ENCODE measurements at places on chromosomes 2 and 18.

GRCh38 chr18:3151399-3152264 lies 68.1 kb downstream of the MYOM1 start:
- peak; percentile 32 for DNase-seq

DNA sequence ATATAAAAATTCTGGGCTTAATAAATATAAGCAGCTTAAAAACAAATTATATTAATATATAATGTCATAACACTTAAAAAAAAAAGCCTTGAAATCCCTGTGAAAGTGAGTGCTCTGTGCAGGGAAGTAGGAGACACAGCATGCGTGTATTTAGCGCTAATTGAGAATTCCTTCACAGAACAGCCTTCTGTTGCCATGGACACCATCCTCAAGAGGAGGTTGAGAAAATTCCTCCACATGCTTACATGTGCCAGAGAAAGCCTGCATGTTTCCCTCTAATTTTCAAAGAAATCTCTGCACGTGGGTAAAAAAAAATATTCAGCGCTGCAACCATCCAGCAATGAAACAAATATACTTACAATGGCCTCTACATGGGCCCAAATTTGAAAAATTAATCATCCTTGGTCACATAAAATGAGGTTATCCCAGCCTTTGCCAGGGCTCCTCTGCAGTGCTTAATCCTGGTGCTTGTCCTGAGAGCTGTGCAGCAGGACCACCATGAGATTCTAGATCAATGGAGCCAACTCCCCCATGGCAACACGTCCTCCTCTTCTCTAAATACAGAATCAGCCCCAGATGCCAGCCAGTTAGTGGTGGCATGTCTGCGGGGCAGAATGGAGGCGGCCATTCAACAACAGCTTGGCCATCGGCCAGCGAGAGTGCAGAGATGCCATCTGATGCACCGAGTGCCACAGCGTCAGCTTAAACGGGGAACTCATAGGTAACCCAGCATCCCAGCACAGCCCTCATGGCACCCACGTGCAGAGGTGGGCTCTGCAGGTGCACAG lies 228.0 kb downstream of the MYT1L start:
- no peak for DNase-seq

- no peak for DNase-seq
These were observed 198.1 kb upstream of the NRP2 start for GRCh38 chr2:205484215-205484614.

DNA sequence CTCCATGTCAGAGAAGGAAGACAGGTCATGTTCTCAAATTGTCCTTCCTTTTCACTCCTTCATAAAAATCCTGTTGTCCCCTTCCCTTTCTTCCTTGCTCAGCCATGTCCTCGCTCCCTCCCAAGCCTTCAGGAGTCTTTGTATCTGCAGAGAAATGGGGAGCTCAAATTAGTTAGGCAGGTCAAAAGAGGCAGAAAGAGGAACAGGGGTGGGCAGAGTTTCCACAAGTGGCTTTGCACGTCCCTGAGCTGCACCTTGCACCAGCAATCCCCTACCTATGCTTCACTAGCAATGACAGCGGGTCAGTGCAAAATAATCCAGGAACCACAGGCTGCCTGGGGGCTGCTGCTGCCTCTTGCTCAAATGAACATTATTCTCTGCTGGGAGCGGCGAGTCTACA lies 152.1 kb upstream of the ITGA6 start:
- no peak for DNase-seq

GRCh38 chr2:53018825-53019425 lies 748.7 kb upstream of the CHAC2 start:
- peak; percentile 32 for DNase-seq

GRCh38 chr2:168165397-168165796 lies 82.0 kb downstream of the STK39 start:
- DNase-seq, result peak; percentile 71

- DNase-seq, result no peak
These were observed 265.3 kb downstream of the ZEB2 start for GRCh38 chr2:144254342-144255235.

- no peak for DNase-seq
These were observed 53.8 kb downstream of the SMAD7 start for GRCh38 chr18:48896875-48897511.

GRCh38 chr2:212794471-212794870 lies 255.9 kb upstream of the ERBB4 start:
- DNase-seq, result no peak

- DNase-seq, result no peak
These were observed 110.6 kb downstream of the MYCN start for GRCh38 chr2:16050908-16051489.

DNA sequence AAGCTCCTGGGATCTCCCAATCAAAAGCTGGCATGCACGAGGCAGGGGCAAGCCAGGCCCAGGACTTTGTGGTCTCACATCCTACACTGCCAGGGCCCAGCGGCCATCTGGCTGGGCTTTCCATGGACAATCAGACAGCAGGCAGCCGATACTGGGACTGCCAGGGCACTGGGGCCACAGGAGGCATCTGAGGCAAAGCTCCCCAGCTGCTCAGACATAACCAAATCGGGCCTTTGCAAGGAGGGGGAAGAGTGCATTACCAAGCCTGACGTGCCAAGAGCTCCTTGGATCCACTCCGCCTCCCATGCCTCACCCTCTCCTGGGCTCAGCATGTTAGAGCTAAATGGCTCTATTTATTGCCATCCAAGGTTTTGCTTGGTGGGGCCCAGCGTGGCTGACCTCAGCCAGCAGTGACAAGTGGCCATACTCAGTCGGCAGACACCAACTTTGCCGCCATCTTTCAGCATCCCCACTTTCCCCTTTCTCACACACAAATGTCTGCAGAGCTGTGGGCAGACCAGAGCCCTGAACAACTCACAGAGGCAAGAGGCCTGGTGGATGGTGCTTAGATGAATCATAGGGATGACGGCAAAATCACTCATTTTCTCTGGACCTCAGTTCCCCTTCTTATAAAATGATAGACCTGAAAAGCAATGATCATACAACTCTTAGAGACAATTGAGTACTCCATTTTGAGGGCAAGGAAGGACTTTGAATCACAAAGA lies 200.8 kb downstream of the TTC32 start:
- no peak for DNase-seq

GRCh38 chr2:25250331-25251070 lies 82.1 kb upstream of the POMC start:
- peak; percentile 79 for DNase-seq

- DNase-seq, result no peak
These were observed 1.0 kb downstream of the PASK start for GRCh38 chr2:241148239-241148638.
